ENCODE measurements at places on chromosomes 3 and 15.
A peak's percentile ranks its signal among the peaks of the same experiment; 100 is the strongest.

DNA sequence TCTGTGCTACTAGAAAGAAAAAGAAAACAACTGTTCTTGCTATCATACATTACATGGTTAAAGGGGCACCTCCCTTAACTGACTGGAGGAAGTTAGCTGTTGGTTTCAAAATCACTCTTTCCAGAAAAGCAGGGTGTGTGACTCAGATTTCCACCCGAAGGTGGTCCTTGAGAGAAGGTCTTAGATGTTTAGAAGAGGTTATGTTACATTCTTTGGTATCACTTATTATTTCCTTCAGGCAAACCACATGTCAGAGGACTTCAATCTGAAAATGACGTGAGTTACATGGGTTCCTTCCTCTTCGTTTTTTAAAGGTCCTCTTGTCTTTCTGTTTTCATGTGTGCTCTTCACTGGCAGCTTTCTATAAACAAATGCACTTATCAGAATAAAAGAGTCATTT is 307.9 kb upstream of the CBLB start:
- H3K27me3 ChIP-seq = no peaks in the 10 kb centered on the region
- no peaks in the 10 kb centered on the region for H3K36me3 ChIP-seq
- peak; percentile 53 for DNase-seq
- no peaks in the 10 kb centered on the region for H3K4me1 ChIP-seq

DNA sequence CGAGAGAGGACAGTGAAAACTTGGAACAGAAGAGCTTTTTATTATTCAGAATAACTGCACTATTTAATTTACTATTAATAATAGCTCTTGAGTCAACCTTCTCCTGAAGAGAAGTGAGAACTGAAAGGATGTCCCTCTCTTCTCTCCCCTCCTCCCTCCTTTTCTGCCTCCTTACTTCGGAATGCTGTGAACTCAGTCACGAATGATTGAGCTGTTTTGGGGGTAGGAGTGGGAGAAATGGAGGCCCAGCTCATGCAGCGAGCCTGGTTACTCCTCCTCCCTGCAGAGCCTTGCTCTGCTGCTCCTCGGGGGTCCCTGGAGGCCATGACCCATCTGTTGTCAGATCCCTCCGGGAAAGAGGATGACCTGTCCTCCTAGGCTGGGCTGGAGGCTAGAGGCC is 20.3 kb upstream of the INSYN1 start:
- H3K4me3 ChIP-seq = no peak overlapping the region
- H3K27ac ChIP-seq = no peak overlapping the region

DNA sequence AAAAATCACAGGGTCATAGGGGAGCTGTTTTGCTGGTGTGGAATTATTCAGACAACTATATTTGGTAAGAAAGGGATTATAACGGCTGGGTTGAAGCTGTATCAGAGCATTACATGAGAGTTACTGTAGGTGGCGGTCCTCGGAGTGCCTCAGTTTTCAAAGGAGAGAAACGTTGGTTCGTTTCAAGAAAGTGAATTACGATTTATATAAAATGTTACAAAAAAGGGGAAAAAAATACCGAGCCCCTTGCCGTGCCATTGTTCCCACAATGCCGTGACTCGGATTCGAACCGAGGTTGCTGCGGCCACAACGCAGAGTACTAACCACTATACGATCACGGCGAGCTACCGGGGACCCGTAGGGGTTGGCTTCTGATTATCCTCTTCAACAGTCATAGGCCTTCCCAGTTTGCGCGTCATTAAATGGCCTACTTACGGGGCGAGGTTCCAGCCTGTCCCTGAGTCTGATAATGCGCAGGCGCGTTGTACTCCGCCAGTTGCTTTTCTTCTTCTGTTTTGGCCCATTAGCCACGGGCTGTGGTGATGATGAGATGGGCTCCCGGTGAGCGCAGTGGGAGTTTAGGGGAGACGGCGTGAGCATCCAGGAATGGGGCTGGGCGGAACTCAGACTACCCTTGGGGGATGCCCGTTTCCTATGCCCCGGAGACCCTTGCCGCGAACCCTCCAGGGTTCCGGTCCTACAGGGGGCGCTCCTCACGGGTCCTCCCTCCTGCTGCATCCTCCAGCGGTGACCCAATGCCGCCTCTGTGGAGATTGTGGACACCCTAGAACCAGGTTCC is 10.8 kb upstream of the SHF start:
- H3K4me1 ChIP-seq = peaks cover 6% of the 10 kb centered on the region
- H3K4me3 ChIP-seq = peak overlapping the region; percentile 92
- H3K27ac ChIP-seq = peak overlapping the region; percentile 70
- H3K27me3 ChIP-seq = peaks cover 9% of the 10 kb centered on the region
- H3K36me3 ChIP-seq = no peaks in the 10 kb centered on the region

DNA sequence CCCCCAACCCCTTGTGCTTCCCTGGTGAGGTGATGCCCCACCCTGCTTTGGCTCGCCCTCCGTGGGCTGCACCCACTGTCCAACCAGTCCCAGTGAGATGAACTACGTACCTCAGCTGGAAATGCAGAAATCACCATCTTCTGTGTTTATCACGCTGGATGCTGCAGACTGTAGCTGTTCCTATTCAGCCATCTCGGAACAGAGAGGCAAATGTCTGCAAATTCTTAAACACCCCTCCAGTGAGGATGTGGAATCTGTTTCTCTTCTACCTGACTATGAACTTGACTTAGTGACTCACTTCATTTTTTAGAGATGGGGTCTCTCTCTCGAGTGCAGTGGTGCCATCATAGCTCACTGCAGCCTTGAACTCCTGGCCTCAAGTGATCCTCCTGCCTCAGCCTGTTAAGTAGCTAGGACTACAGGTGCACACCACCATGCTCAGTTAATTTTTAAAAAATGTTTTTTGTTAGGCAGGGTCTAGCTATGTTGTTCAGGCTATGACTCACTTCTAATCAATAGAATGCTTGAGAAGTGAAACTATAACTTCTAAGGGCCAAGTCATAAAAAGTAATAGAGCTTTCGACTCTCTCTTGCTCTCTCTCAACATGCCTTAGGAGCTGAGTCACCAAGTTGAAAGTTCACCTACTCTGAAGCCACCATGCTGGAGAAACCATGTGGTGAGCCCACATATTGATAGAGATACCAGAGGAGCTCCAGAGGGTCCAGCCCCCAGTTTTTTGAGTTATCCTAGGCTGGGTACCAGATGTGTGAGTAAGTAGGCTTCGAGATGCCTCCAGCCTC is 11.5 kb upstream of the PARP14 start:
- H3K27ac ChIP-seq = peak overlapping the region; percentile 68
- no peaks in the 10 kb centered on the region for H3K4me1 ChIP-seq
- peak; percentile 53 for DNase-seq
- H3K4me3 ChIP-seq = no peak overlapping the region

DNA sequence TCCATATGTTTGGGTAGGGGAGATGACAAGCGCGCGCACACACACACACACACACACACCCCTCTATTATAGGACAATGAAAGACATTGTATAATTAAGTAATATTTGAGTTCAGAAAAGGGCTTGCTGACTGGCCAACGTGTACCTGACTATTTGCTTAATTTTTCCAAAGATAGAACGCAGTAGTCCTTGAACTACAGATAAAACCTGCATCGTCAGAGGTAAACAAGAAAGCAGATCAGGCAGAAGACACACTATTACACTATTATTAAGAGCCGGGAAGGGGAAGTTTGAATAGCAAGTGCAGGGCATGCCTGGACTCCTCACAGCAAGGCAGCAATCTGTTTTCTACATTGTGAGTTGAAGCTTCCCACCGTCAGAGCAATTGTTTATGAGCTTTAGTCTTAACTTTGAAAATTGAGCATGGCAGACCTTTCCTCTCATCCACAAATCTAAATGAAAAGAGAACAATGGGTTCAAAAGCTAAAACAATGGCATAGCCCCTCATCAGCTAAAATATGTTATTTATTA is 427.7 kb downstream of the GABRG3 start:
- no peak for DNase-seq
- no peaks in the 10 kb centered on the region for H3K36me3 ChIP-seq
- H3K4me3 ChIP-seq = no peak overlapping the region

DNA sequence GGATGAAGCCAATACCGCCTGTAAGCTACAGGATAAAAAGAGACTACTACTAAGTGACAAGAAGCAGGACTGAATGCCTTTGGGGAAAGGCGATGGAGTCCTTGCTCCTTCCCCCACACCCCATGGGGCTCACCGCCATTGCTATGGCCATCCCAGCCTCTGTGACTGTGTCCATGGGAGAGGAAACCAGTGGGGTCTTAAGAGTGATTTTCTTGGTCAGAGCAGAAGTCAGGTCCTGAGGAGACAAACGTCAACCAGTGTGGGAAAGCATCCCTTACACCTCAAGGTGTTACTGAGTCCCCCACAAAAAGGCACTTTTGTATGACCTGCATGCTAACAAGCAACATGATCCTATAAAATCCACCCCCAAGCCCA is 913 bp downstream of the IMPDH2 start:
- no peak overlapping the region for H3K27ac ChIP-seq
- no peaks in the 10 kb centered on the region for H3K27me3 ChIP-seq
- H3K36me3 ChIP-seq = peaks cover 86% of the 10 kb centered on the region
- DNase-seq = no peak
- H3K4me3 ChIP-seq = peak overlapping the region; percentile 92
- peaks cover 14% of the 10 kb centered on the region for H3K4me1 ChIP-seq

GRCh38 chr3:88105325-88105724 is 44.4 kb upstream of the C3orf38 start:
- no peak overlapping the region for H3K4me3 ChIP-seq
- H3K4me1 ChIP-seq = no peaks in the 10 kb centered on the region
- no peaks in the 10 kb centered on the region for H3K27me3 ChIP-seq
- no peaks in the 10 kb centered on the region for H3K36me3 ChIP-seq
- H3K27ac ChIP-seq = no peak overlapping the region

DNA sequence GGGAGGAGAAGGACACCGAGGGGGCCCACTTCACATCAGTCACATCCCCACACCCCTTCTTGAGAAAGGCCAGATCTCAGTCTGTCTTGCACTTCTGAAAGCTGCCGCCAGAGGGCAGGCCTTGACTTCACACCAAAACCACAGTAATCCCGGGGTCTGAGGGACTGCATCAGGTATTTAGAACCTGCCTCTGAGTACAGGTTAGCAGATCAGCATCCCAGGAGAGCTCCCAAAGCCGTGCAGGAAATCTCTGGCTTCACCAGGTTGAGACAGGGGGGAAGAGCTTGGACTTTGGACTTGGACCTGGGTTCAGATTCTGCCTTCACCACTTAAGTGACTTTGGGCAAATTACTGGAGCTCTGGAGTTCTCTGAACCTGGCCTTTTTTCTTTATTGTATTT is 50.3 kb downstream of the LHFPL4 start:
- DNase-seq = peak; percentile 69
- peaks cover 19% of the 10 kb centered on the region for H3K4me1 ChIP-seq
- no peak overlapping the region for H3K27ac ChIP-seq
- peaks cover 42% of the 10 kb centered on the region for H3K27me3 ChIP-seq
- no peak overlapping the region for H3K4me3 ChIP-seq

- H3K27me3 ChIP-seq = no peaks in the 10 kb centered on the region
- DNase-seq = no peak
- H3K36me3 ChIP-seq = no peaks in the 10 kb centered on the region
- H3K4me3 ChIP-seq = no peak overlapping the region
Measured at GRCh38 chr15:60074181-60074885, 70.2 kb downstream of the FOXB1 start.

GRCh38 chr15:44532689-44533088 is 4.3 kb upstream of the EIF3J start:
- H3K4me1 ChIP-seq = peaks cover 8% of the 10 kb centered on the region
- no peaks in the 10 kb centered on the region for H3K27me3 ChIP-seq
- DNase-seq = no peak
- H3K36me3 ChIP-seq = peaks cover 37% of the 10 kb centered on the region
- H3K27ac ChIP-seq = no peak overlapping the region

DNA sequence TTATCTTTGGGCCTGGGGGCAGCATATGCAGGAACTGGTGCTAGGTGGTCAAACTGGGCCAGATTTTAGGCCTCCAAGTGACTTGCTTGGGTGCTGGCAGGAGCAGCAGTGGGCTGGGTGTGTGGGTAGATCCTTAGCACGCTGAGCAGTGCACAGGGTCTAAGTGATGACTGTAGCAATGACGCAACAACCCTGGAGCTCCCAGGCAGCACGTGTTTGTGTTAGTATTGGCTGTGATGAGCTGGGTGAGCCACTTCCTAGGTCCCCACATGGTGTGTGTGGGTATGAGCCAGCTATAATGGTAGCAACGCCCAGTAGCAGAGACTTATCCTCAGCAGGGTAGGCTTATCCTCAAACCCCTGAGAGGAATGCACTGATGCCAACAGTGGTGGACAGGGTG is 570.6 kb upstream of the ROBO1 start:
- no peak overlapping the region for H3K27ac ChIP-seq
- no peak for DNase-seq
- no peaks in the 10 kb centered on the region for H3K4me1 ChIP-seq
- no peak overlapping the region for H3K4me3 ChIP-seq

- H3K27ac ChIP-seq = peak within 1 kb of the TSS; percentile 64
- peaks cover 22% of the 10 kb centered on the region for H3K36me3 ChIP-seq
- DNase-seq = peak; percentile 100
- H3K4me1 ChIP-seq = peaks cover 15% of the 10 kb centered on the region
Measured at GRCh38 chr3:101676765-101677435, at the start of gene ZBTB11. TSS of gene ZBTB11 (minus strand) at chr3:101677132. CDS start at chr3:101676914, 218 bp downstream.

DNA sequence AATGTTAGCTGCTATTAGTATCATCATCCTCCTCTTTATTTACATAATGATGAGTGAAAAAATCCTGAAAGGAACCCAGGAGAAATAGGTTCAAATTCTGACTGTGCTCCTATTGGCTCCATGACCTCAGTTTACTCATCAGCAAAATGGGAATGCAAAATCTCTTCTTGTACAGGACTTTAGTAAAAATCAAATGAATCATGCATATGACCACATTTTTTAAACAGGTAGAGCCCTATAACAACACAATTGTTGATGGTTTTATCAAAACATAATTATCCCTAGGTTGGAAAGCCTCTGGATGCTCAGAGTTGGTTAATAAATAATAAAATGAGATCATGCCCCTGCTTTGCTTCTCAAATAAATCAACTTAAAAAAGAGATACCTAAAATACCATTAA is 16.0 kb upstream of the NR2F2 start:
- H3K4me1 ChIP-seq = peaks cover 2% of the 10 kb centered on the region
- no peaks in the 10 kb centered on the region for H3K27me3 ChIP-seq
- no peaks in the 10 kb centered on the region for H3K36me3 ChIP-seq
- no peak overlapping the region for H3K27ac ChIP-seq

DNA sequence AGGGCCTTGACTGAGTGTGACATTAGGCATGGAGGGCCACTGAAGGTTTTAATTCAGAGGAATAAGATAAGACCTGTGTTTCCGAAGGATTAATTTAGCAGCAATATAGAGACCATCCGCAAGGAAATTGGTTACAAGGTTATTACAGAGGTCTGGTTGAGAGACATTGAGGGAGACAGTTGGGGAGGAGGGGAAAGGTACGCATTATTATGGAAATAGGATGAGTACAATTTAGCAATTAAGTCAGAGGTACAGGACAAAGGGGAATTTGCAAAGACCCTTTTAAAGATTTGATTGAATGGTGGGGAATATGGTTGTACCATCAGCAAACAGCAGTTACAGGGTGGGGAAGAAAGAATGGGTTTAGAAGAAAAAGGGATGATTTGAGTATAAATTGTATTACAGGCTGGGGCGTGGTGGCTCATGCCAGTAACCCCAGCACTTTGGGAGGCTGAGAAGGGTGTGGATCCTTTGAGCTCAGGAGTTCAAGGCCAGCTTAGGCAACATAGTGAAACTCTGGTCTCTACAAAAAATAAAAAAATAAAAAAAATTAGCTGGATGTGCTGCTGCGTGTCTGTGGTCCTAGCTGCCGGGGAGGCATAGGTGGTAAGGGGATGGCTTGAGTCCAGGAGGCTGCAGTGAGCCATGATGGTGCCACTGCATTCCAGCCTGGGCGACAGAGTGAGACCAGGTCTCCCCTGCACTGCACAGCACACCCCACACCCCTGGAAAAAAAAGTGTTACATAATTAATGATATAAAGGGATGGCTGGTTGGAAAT is 11.3 kb downstream of the ARL8B start:
- no peak overlapping the region for H3K4me3 ChIP-seq
- H3K36me3 ChIP-seq = peaks cover 7% of the 10 kb centered on the region
- no peak for DNase-seq
- peaks cover 4% of the 10 kb centered on the region for H3K4me1 ChIP-seq
- no peak overlapping the region for H3K27ac ChIP-seq

Measured in mesenchymal stem cell (in vitro differentiated cells and primary cell).